Fibroblast of upper back skin (primary cell): ENCODE measurements at places on chromosomes 2 and 18.
A peak's percentile ranks its signal among the peaks of the same experiment; 100 is the strongest.

- DNase-seq = no peak
Observed at GRCh38 chr2:240287496-240288086, 147.1 kb upstream of the OTOS start.

DNA sequence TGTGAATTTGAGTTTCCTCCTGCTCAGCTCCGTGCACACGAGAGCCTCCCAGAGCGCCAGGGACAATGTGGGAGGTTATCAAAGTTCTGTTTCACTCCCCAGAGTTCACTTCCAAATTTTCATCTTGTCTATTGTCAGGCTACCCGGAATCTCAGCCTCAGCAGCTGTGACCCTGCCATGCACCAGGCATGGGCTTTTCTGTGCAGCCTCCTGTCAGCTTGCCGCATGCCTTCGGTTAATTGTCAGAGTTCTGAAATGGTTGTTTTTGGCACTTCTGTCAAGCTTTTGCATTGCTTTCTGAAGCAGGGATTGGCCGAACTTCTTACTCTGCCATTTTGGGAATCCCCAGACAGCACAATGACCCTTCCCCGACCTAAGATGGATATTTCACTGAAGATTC lies 60.4 kb downstream of the SH3YL1 start:
- DNase-seq = no peak

DNA sequence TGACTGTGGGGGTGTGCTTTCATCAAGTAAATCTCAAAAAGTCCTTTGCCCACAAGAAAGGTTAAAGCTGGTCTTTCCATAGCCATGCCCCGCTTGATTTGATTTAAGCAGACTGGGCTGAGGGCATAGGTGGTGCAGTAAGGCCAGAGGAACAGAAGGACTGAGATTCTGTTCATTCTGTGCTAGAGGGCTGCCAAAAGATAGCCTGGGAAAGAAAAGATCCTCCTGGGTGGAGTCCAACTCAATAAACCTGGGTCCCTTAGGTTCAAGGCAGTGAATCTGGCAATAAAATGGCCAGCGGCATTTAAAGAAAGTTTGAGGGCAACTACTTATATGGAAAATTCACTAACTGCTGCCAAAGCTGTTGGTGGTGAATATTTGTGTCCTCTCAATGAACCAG lies 59.2 kb upstream of the MAP3K20 start:
- no peak for DNase-seq

- DNase-seq = no peak
Observed at GRCh38 chr2:224400886-224401632, 848 bp downstream of the FAM124B start.

- DNase-seq = no peak
Observed at GRCh38 chr2:239467956-239468490, 67.2 kb upstream of the HDAC4 start.

DNA sequence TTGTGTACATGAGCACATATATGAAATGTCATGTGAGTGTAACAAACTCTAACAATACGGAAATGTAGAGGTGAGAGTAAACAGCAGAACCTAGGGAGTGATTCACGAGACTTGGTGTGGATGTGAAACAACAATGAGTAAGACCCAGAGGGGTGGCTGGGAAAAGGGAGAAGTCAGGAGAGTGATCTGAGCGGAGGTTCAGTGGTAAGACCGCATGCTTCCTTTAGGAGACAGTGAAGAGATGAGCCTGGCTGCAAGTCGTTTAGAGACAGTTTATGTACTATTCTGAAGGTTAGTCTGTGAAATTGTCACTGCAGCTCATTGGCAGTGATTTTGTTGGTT lies 150.6 kb downstream of the PRPF40A start:
- DNase-seq = no peak

DNA sequence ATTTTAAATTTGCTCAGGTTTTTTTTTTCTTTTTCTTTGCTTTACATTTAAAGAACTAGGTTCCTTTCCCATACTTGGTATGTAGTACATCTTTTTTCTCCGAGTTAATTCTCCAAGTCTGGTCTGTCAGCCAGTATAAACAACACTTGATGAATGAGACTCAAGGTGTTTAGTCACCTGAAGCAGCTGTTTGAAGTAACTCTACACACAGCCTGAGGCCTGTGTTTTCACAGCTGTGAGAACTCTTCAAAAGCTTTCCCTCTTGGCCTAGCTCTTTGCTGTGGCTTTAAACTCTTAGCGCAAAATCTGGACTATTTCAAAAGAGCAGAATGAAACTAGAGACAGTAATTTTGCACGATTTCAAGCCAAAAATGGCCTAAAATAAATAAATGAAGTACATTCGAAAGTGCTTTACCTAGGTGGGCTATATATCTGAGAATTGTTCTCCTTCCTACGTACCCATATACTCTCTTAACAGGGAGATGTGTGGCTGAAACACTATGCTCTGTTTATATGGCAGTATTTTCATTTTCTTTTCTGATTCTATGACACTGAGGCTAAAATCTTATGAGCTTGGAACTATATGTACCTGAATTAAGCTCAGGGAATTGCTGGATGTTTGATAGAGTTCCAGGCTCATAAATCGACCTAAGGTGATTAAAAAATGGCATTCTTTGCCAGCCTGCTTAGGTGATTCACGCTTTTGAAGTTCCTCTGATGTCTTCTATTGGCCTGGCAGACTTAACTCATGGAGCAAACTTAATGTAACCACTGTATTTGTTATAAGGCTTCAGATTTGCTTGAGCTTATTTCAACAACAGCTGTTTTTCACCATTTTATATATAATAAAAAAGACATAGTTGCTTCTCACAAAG lies 1044.1 kb upstream of the ZEB2 start:
- peak; percentile 44 for DNase-seq

- peak; percentile 50 for DNase-seq
Observed at GRCh38 chr2:64873472-64873924, 115.7 kb upstream of the SLC1A4 start.

DNA sequence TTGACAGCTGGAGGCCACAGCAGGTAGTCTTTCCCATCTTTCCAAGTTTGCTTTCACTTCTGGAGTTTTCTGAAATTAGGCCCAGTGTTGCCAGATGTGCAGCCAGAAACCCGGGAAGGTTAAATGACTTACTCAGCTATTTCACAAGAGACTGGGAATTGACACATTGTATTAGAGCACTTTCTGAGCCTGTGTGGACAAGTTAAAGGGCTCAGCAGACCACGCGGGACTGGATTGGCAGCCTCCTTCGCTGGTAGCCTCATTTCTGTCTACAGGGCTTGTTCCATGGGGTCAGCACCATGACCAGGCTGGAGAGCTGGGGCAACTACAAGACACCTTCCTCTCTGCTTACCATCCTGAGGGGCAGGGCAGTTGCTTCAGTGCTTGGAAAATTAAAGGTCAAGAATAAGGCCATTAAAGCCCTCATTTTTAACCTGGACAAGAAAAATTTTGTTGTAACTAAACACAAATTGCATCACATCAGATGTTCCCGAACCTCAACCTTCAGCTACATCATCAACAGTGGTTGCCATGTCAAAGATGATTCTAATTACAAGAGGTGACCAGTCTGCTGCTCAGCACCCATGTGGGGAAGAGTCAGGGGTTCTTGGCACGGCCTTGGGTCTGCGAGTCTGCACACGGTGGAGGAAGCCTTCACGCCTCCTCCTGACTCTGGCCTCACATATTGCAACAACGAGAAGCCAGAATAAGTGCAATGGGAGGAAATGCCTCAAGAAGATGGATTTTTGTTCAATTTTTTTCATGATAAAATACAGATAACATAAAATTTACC lies 279.5 kb upstream of the RAB6C start:
- no peak for DNase-seq

- no peak for DNase-seq
Observed at GRCh38 chr2:171316220-171316619, 117.6 kb downstream of the METTL8 start.

- DNase-seq = no peak
Observed at GRCh38 chr2:220332886-220333285, 705.5 kb downstream of the SLC4A3 start.

DNA sequence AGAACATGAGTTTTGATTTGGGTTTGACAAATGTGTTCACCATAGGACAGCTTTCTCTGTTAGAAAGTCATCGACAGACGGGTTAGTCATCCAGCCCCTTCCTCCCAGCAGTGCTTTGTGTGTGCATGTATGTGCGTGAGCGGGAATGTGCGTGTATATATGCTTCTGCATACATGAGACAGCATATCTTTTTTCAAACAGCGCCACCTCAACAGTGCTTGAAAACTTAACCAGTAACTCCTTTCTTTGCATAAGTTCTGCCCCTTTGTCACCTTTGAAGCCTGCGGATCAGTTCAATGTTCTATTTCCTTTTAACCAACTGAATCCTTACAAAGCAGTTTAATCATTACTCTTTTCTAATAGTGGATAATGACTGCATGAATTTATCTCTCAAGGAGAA lies 351.4 kb downstream of the LPIN1 start:
- DNase-seq = no peak

- no peak for DNase-seq
Observed at GRCh38 chr2:177930916-177931315, 141.7 kb downstream of the PDE11A start.

GRCh38 chr2:18455236-18455862 lies 105.1 kb downstream of the RDH14 start:
- peak; percentile 90 for DNase-seq

GRCh38 chr2:108884619-108885018 lies 98.0 kb downstream of the CCDC138 start:
- no peak for DNase-seq

- DNase-seq = peak; percentile 96
Observed at GRCh38 chr2:63790906-63791305, 50.8 kb upstream of the UGP2 start.

DNA sequence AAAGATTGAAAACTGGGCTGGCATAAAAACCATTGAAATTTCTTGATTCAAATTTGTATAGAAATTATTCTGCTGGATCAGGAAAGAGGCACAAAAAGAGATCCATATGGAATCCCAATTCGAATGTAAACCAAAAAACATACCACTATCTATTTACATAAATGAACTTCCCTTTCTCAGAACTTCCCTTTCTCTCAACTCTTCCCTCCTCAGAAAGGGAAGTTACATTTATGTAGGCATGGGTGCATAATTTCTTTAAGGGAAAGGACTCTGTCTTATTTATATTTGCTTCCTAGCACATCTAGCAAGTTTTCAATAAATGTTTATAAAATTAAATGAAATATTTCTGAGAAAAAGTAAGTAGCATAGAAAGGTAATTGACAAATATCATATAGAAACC lies 398.1 kb upstream of the ATP5MC3 start:
- no peak for DNase-seq

- no peak for DNase-seq
Observed at GRCh38 chr18:77079954-77080682, 52.5 kb downstream of the MBP start.

GRCh38 chr2:118085173-118086023 lies 2.9 kb upstream of the INSIG2 start:
- DNase-seq = no peak

DNA sequence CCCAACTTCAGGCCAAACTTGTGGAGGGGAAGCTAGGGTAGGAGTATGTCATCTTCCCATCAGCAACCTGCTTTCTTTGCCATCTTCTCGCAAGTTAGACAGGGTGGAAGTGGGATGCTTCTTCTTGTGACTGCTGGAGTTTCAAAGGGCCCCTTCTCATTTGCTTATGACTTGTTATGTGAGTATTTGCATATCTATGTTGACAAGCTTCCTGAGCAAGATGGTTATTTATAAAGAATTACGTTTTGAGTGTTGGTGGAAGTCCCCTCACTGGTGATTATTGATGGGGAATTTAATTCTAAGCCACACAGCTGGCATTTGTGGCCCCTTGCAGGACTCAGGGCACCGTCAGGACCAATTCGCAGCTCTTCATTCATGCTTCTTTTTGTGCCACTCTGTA lies 791.0 kb downstream of the LRRTM4 start:
- DNase-seq = no peak

DNA sequence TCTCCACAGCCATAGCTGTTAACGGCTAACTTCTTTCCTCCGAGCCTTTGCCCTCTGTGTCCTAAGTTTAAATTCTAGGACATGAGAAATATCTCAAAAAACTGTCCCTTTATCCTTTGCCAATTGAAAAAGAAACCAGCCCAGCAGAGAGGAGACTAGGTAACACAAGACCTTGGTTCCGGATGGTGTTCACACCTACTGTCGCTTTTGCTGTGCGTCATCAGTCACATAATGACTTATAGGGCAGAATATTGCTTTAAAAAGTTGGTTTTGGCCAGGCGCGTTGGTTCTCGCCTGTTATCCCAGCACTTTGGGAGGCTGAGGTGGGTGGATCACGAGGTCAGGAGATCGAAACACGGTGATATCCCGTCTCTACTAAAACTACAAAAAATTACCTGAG lies 66.2 kb downstream of the SP3 start:
- no peak for DNase-seq

DNA sequence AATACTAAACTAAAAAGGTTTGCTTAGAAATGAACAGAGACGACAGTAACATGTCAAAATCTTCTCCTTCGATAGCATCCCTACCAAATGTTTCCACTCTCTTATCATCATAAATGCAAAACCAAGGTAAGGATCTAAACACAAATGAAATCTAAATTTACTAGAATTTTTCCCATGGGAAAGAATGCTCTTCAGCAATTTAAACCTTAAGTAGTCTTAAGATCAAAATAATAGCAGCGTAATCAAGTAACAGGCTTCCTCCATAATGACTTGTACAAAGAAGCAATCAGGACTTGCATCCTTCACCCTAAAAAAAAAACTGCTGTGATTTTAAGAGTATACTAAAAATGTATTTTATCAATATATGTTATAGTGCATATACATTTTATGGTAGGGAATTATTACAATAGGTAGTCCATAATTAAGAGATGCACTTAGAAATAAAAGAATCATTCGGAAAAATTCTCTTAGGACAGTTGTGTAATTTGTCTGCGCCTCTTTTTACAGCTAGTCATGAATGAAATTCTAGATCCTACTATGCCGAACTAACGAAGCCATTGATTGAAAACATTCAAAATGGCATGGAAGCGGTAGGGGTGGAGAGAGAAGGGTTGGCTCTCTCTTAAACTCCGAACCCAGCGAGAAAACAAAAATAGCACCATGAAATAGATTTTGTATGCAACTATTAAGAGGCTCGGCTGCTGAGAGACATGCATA lies 1.3 kb downstream of the PGAP1 start:
- DNase-seq = no peak

DNA sequence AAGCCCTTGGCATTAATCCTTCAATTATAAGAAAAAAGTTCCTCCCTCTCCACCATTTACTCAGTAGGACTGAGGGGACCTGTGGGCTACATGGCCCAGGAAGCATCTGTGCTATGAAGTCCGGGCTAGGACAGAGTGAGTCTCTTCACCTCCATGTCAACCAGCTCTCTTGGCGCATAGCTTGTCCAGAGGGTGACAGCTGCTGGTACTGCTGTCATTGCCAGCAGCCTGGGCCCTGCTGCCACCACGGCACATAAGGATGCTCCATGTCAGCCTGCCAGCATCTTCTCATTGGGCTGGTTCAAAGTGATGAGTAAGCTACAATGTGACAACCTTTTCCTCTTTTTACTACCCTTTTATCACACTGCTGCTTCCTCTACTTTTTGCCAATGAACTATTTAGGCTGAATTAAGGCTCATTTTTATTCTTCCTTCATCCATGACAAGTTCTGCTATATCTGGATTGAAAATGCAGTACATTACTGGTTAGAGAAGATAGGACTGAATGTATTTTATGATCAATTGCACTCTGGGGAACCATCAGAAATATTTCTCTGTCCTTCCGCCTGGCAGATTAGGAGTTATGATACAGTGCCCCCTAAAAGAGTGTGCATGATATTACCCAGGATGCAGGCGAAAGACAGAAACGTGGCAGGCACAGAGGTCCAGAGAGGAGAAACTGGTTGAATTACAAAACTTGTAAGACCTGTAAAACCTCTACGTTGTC lies 258.9 kb upstream of the TNP1 start:
- DNase-seq = no peak
